T-helper 17 cell (primary cell): ENCODE measurements at places on chromosomes 4 and X. TPM values are rescaled to one million over a fixed set of nuclear protein-coding genes. Genes with fewer than 3 reads are reported as not detected.

Gene HSFX1
- total RNA-seq = 0.76 TPM

GRCh38 chr4:165464813-165465381, 86.1 kb downstream of the CPE start:
- no peak for DNase-seq

GRCh38 chrX:96176921-96177320, 507.7 kb upstream of the DIAPH2 start:
- no peak for DNase-seq

Gene SH3RF1
- 0.16 TPM for total RNA-seq

DNA sequence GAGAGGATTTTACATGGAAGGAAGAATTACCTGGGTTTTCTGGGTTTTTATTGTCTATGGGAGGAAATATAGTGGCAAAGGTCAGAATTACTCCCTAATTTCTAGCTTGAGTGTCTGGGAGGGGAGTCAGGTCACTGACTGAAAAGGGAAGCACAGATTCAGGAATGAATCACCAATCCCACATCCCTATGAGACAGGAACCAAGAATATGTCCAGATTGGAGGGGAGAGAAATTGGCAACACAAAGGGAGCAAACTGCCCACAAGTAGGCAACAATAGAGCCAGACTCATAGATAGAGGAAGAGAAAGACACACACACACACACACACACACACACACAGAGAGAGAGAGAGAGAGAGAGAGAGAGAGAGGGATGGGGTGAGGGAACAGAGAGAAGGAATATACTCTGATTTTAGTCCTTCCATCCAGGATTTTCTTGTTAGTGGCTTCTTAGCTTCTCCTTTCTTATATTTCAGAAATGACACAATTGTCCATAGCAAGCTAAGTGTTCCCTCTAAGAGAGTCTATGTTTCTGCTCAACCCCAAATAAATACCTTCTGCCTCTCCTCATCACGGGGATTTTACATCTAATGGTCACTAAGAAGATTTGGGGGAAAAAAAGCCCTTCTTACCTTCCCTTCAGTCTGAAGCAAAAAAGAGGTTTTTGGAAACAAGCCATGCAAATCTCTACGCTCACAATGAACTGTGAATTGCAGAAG, 12.0 kb downstream of the P2RY10 start:
- DNase-seq = no peak

DNA sequence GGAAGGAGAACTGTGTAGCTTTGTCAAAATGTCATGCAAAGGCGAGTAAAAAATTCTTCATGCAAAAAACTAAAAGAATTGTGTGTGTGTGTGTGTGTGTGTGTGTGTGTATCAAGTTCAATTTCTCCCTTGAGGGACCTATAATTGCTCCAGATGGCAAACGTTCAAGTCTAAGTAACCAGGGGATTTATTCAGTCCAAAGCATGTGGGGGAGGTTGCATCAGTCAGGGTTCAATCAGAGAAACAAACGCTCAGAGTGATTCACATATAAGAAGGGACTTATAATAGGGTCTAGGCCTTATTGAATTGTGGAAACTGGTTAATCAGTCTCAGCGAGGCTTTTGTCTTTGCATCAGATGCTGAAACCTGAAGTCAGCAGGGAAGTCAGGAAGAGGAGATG, 5.0 kb downstream of the DCAF8L1 start:
- DNase-seq = no peak

- peak; percentile 17 for DNase-seq
Observed at GRCh38 chr4:147732518-147733235, 789 bp downstream of the ARHGAP10 start.

GRCh38 chrX:55908661-55909212, 191.2 kb downstream of the RRAGB start:
- DNase-seq = no peak

Gene ERAS
- not detected for total RNA-seq

DNA sequence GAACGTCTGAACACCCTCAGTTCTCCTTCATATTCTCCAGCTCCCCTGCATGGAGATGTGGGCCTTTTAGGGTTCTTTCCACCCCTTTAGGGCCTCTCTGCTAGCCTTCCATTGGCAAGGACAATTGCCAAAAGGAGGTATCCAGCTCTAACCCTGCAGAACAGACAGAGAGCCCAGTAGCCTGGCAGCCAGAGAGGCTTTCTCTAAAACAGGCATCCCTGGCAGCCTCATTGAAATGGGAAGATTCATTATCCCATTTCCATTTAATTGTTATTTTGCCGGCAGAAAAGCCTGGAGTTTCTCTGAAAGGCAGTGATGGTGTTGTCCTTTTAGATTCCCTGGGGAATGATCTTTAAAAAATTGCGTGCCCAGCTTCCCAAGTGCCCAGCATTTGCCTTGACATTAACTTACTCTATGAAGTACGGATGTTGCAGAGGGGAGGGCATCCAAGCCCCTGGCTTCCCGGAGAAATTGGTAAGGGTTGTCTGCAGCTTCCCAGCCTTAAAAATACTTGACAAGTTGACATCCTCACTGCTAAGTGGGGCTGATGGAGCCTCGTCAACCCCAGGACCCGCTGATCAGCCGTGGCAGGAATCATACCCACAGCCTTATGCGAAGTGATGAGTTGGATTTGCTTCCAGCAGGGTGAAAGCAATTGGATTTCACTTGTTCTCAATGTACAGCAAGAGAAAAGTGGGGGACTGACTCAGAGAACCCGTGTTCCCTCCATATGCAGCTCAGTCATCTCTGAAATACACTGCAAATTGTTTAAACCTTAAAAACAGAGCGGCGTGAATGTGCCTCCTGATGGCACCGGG, 244.1 kb downstream of the CRLF2 start:
- DNase-seq = no peak

- no peak for DNase-seq
Observed at GRCh38 chr4:75557696-75558095, 1.8 kb downstream of the ODAPH start.

DNA sequence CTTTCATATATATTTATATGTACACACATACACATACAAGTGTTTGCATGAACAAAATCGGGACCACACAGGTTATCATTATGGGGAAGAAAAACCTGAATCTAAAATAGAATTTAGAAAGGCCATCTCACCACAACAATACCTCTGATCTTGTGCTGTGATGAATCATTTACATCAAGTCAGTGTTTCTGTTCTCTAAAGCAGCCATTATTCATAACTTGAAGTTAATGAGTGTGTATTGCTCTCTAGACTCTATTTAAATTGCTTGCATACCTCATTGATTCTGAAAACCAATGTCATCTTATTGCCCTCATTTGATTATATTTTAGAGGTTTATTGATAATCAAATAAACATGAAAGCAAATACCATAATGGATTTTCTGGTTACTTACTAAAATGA, 71.6 kb downstream of the FAM114A1 start:
- no peak for DNase-seq

DNA sequence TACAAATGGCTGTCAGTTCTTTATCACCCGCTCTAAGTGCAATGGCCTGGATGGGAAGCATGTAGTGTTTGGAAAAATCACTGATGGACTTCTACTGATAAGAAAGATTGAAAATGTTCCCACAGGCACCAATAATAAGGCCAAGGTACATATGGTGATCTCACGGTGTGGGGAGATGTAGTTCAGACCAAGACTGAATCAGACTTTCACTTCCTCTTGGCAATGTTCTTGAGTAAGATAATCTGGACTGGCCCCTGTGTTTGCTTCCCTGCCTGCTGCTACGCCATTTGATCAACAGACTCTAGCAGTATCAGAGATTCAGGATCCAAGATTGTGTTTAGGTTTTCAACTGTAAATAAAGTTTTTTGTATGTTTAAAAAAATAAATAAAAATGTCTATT, 682.2 kb upstream of the AMOT start:
- no peak for DNase-seq

DNA sequence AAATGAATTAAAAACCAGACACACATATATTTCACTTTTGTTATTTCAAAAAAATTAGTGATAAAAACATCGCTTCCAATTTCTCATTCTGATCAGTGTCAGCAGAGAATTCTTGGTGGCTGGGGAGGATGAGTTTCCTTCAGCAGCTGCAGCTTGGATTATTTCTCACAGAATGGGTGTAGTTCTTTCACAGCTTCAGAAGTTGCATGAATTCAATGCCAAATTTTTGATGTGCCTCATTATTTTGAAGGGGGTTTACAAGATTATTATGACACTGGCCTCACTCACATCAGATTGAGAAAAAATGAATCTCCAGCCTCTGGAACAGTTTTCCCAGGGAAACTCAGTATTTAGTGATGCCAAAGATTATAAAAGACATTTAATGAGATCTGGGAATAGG, 184.9 kb upstream of the WDFY3 start:
- DNase-seq = no peak

GRCh38 chr4:107292979-107293378, 256.9 kb upstream of the DKK2 start:
- no peak for DNase-seq

Gene PLAC8
- 146 TPM for total RNA-seq

DNA sequence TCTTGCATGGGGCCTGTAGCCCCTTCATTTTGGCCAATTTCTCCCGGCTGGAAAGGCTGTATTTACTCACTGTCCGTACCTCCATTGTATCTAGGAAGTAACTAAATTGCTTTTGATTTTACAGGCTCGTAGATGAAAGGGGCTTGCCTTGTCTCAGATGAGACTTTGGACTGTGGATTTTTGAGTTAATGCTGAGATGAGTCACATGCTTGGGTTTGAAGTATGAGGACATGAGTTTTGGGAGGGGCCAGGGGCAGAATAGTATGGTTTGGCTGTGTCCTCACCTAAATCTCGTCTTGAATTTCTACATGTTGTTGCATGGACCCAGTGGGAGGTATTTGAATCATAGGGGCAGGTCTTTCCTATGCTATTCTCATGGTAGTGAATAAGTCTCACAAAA, 407.6 kb upstream of the NDST3 start:
- no peak for DNase-seq

Gene KCNE5
- total RNA-seq = 0.29 TPM

DNA sequence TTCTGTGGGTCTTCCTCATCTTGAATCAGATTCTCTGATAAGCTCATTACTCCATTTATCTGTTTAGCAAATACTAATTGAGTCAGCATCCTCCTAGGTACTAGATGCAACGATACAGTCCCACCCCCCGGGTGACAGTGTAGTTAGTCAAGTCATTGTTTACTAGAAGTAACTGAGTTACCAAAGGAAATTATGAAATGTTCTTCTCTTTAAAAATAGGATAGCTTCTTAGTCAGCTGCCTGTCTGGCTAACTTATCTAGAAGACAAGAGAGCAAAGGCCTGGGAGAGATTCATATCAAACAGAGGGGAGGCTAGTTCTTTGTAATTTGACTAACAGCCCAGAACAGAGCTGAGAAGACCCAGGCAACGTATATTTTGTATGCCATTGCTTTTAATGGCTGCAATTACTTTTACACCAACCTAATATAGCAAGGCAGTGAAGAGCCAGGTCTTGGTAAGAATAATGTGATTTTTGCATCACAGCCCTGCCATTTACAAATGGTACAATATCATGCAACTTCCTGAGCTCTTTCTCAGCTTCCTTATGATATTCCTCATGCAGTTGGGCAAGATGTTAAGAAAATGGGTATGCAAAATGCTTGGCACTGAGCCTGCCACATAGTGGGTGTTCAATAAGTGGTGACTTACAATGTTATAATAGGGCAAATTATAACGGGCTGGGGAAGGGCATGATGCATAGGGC, 149.9 kb downstream of the CHIC2 start:
- no peak for DNase-seq

DNA sequence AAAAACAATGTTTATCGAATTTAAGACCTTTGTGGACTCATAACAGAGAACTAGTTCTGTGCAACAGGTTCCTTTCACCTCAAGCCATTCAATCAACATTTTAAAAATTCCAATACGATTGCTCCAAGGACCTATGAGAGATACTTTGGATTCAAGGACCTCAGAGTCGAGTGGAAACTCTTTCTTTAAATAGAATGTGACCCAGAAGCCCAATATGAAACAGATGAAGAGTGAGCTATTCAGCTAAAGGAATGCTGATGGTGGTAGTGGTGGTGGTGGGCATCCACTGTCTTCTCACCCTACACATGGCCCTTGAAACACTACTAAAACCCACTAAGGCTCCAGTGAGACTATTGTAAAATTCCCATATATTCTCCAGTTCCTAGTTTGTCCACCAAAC, 257.2 kb downstream of the DMD start:
- no peak for DNase-seq

GRCh38 chrX:38927592-38927991, 126.3 kb downstream of the MID1IP1 start:
- DNase-seq = no peak
